Chondrocyte (in vitro differentiated cells): ENCODE measurements at places on chromosomes 5 and 9. TPM values are rescaled to one million over a fixed set of nuclear protein-coding genes. Genes with fewer than 3 reads are reported as not detected.

Gene SPINK4
- not detected in 3 replicates for total RNA-seq

Gene ELAVL2
- 0.36 to 1.4 TPM (median 0.37 TPM) in 3 replicates for total RNA-seq

DNA sequence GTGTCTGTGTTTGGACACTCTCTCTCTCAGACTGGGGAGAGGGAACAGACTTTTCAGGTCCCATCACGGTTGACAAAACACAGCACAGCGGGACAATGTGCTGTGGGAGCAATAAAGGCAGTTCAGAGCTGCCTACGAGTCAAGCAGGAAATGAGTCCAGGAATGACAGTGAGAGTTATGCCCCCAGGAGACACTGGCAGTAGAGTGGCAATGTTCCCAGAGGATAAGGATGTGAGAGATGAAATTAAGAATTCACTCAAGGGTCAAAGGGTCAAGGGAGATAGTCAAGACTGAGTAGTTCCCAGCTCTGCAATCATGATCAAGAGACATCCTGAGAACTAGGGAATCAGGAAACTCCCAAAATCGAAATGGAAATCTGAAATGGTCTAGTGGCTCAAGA is 156.1 kb downstream of the LURAP1L start:
- DNase-seq = no peak

- DNase-seq = no peak
Observed at GRCh38 chr9:80223897-80224296, 652.1 kb downstream of the TLE4 start.

DNA sequence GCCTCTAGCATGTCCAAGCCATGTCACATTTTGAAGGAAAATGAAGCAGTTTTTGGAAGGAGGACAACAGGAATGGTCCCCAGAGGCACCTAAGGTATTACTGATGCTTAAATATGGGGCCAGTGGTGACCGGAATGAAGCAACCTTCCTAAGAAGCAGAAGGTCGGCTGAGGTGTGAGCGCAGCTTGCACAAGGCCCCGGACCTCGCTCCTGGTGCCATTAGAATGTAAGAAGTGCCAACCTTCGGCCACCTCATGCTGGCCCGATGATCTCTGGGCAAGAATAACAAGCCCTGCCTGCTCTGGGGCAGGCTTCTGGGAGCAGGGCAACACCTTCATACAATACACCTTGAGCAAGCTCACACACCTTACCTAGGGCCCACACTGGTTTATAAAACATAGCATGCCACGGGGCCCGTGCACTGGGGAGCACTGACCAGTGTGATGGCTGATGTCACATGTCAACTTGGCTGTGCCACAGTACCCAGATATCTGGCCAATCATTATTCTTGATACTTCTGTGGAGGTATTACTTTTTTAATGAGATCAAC is 21.9 kb downstream of the SEMA4D start:
- no peak for DNase-seq

- DNase-seq = no peak
Observed at GRCh38 chr5:73826301-73827105, 200.5 kb downstream of the ARHGEF28 start.

DNA sequence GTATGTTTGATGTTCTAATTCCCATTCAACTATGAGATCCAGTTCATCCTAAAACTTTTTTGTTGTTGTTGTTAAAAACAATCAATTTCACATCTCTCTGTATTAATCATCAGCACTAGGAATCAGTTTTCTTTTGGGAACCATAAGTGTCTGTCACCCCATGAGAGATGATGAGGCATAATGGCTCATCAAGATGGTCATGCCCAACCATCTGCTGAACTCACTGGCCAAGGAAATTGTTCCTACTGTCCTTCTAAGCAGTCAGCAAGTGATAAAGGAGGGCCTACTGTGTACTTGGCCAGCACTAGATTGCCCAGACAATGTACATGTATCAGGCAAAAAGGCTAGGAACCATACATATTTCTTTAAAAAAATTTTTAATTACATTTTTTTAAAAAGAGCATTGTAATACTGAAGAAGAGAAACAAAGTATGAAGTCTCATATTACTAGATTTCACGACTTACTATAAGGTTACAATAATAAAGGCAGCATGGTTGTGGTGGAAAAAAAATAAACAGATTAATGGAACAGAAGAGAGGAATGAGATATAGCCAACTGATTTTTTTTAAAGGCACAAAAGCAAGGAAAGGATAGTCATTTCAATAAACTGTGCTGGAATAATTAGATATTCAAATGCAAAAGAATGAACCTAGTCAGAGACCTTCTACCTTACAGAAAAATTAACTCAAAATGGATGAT is 458.3 kb downstream of the SPOCK1 start:
- DNase-seq = no peak

- DNase-seq = no peak
Observed at GRCh38 chr5:116532762-116533525, 41.7 kb downstream of the SEMA6A start.
